ENCODE measurements at places on chromosomes 1 and 21.

GRCh38 chr1:203593723-203594122 lies 32.9 kb upstream of the ATP2B4 start:
- DNase-seq: no peak

DNA sequence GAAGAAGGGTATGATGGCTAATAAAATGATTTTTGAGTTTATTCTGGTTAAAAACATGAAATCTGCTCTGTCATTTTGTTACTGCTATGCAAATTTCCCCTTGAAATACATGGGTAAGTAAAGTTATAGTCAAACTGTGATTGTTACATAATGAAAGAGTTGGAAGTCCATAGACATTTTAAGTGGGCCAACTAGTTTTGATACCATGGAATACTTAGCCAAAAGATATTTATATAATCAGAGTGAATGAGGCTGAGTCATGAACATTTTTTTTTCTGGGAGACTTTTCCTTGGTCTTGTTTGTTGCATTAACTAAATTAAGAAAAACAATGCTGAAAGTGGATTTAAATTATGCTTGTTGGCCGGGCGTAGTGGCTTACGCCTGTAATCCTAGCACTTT lies 58.2 kb upstream of the MPC2 start:
- no peak for DNase-seq

GRCh38 chr1:147496571-147497210 lies 44.6 kb upstream of the BCL9 start:
- DNase-seq: no peak

- peak; percentile 25 for DNase-seq
Measured at GRCh38 chr1:204335085-204335484, 24.6 kb downstream of the PLEKHA6 start.

DNA sequence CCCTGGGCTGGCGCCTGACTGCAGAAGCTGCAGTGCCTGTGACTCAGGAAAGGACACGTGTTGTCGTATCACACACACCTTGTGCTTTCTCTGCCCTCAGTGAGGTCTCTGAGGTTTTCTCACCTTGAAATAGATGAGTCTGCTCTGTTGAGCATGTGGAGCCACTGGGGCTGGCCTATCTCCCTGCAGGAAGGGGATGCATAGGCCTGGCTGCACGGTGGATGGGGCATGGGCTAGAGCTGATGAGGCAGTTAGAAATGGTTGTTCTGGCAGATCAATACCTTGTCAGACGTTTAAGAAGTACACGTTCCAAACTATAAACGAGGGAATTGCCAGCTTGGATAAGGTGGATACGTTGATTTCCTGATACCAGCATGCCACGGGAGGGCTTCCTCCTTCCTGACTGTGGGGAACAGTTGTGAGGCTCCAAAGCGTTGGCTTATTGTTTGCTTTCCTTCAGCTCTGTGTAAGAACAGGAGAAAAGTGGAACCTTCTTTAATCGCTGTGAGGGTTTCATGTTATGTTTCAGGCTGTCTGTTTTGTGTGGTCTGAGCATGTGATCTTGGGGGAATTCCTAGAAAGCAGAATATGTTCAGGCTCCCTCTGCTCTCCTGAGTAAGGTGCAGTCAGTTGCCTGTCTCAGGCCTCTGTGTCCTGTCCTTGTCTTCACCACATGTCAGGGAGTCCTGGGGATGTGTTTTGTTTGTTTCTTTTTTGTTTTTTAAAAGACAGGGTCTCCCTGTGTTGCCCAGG lies 44.8 kb downstream of the PCNT start:
- DNase-seq: no peak

GRCh38 chr1:152007047-152007446 lies 13.4 kb upstream of the S100A10 start:
- no peak for DNase-seq

DNA sequence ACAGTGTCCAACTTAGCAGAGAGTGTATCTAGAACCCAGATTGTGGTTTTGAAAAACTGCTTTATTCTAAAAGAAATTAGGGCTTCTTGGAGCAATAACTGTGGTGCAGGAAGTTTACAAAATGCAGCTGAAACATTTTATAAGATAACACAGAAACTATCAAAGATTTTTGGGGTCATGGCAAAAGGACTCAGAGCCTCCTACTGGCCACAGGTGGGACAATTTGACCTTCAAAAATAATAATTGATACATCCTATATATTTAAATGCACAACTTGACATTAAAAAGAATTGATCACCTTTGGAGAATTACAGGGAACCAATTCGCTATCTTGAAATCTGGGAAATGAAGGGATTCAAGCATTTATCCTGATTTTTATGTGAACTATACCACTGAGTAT lies 235.2 kb downstream of the RPS6KC1 start:
- DNase-seq: no peak

GRCh38 chr1:66532798-66533783 lies 862 bp upstream of the SGIP1 start:
- no peak for DNase-seq

DNA sequence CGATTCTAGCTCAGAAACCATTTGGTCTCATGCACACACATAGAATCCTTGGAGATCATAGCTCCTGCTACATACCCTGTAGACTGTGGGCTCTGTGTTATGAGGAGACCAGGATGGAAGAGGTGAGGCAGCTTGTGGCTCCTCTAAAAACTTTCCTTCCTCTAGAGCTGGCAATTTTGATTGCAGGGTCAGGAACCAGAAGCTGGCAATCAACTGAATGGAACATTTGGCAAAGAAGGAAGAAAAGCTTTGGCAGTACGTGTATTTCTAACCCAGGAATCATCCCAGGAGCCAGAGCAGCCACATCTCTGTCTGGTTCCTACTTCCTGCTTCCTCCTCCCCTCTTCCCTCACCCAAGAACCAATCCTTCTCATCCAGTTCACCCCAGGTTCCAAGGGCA lies 15.7 kb downstream of the PIK3C2B start:
- no peak for DNase-seq

GRCh38 chr1:205068001-205068400 lies 16.3 kb downstream of the TMEM81 start:
- DNase-seq: no peak

- no peak for DNase-seq
Measured at GRCh38 chr1:201747261-201747660, 81.7 kb upstream of the IPO9 start.

DNA sequence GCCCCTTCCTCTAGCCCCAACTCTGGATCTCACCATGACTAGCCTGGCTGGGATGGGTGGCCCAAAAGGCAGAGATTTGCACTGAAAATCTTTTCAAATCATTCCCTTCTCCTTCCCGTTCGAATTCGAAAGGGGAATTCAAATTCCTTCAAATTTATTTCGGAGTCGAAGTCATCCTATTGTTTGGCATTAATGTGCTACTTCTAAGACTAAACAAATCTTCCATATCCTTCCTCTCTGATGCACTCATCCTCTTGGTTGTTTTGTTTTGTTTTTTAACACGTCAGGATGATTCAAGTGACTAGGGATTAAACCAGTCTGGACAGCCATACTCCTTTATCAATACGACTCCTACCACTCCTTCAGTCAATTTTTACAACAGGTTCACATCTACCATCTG lies 95.5 kb upstream of the SGIP1 start:
- DNase-seq: no peak

DNA sequence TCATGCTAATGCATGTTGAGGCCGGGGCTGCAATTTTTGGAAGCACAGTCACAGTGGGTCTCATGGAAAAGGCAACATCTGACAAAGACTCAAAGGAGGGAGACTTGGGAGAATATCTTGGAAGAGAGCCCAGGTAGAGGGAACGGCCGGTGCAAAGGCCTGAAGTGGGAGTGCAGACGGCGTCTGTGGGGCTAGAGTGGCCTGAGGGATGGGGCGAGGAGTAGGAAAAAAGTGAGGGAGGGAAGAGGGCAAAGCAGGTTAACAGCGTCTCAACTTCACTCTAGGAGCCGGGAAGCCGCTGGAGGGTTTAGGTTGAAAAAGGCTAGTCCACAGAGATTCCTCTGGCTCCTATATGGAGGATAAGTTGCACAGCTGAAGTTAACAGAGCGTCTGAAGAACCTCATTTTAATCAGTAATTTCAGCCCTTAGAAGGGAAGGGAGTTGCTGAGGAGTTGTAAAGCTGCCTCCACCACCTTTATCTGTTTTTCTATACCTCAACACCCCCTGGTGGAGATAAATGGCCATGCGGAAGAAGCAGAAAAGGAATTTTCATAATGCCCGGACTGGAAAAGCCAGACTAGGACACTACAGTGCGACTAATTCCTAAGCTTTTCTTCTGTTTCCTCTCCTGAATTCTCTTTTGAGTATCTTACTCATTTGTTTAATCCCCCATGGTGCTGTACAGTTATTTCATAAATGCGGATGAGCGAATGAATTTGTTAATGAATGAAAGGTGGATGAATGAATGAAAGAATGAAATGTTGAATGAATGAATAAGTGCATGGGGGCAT lies 78.7 kb upstream of the ZNF281 start:
- DNase-seq: peak; percentile 70

DNA sequence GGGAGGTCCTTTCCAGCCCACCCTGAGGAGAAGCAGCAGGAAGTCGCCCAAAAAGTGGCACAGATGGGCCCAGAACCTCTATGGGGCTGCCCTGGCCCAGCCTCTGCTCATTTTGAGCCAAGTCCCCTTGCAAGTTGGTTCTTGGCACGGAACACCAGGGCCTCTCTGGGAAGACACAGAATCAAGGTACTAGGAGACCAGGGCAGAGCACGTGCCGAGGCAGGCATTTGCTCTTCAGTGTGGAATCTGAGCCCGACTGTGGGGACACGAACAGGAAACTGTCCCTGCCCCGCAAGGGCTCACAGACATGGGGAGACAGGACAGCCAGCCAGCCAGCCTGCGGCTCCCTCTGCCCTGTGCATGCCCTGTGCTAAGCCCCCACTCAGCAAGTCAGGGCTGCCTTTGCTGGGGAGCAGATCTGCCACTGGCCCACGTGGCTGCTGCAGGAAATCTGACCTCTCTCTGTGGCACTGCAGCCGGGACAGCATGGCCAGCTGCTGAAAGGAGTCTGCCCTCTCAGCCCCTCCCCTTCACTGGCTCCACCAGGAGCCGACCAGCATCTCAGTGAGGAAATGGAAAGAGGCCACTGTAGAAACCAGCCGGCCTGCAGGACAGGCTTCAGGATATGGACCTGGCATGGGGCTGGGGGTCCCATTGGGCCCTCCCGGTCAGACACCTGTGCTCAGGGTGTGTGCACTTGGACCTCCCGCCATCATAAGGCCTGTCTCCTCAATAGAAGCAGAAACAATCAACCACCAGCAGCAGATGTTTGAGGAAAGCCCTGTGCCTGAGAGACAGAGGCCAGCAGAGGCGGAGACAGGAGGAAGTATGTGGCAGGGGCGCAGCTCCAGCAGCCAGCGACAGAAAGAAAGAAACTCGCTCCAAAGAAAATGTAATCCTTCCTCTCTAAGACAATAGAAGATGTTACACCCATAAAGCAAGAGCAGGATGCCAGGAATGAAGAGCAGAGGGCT lies 3.7 kb downstream of the ARHGEF16 start:
- DNase-seq: no peak

DNA sequence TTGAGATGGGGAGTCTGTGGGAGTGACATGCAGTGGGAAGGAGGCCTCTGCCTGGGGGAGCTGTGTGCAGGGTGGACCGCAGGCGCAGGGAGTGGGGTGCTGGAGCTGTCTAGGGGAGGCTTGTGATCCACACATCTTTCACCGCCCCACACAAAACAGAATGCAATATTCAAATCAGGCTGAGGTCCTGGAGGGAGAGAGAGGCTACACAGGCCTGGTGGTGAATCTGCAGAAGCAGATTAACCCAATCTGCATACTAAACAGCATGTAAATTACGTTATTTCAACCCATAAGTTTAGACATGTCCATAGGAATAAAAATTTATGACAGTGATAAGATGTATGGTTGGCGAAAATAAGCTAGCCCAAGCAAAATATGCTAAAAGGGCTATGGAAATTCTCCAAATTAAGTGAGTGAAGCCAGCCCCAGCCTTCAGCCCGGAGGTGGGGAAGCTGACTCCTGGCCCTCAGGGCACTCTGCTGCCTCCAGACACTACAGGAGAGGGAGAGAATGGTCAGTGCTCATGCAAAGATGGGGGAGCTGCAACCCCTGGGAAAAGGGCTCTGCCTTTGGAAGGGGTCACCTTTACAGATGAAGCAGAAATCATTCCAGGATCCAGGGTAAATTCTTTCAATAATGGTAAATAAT lies 156.2 kb upstream of the CTTNBP2NL start:
- DNase-seq: no peak

DNA sequence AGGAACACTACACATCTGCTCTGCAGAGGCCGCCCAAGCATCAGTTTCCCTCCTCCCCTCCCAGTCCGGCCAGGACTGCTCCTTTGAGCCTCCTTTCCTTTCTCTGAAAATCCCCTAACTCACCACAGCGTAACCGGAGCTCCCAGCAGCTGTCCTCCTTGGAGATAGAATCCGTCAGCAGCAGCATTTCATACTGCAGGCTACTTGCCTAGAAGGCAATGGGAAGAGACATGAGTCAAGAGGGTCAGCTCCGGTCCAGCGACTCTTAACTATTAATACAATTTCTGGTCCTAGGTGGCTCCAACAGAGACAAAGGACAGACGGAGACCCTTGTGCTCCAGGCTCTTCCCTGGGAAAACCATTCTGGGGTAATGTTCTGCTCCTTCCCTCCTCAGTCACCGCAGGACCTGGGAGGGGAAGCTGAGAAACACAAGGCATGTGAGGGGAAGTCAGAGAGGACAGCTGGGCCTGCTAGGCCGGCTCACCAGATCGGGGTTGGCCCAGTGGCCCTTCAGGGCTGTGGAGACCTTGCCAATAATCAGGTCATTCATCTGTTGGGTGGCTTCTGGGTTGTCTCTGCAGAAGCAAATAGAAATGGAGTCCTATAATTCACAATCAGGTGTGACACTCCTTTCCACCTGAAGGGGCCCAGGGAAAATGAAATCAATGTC lies 99.7 kb downstream of the UBR4 start:
- no peak for DNase-seq

GRCh38 chr1:17588048-17588871 lies 48.8 kb downstream of the ARHGEF10L start:
- no peak for DNase-seq

- DNase-seq: no peak
Measured at GRCh38 chr21:44267655-44268142, 6.0 kb upstream of the DNMT3L start.

DNA sequence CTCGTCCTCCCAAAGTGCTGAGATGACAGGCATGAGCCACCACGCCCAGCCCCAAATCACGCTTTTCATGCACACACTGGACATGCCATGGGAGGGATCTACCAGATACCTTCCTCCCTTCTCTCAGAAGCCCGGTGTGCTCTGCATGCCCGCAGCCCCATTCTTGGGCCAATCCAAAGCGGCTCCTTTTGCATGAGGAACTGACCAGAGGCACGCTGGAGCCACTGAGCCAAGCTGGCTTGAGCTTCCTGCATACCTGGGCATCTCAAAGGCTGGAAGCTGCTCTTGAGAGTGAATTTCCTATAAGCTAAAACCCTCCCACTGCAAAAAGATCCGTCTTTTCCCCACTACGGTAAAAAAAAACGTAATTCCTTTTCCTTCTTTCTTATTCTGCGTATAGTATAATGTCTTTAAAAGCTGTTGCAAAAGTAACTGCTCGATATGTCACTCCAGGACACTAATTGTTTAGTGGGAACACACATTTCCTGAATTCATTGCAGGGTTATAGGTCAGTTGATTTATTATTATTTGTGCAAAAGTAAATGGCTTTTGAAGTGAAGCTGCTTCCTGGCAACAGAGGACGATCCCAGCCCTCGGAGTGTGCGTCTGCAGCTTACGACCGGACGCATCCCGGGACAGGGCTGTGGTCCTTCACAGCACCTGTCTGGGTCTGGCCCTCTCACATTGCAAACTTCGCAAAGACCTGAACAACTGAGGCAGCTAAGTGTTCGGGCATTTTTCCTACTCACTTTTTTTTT lies 61.8 kb upstream of the ETS2 start:
- no peak for DNase-seq

Data from NCI-H1105 (cell line).